Adipocyte (in vitro differentiated cells): ENCODE measurements at places on chromosomes 7 and 10.

DNA sequence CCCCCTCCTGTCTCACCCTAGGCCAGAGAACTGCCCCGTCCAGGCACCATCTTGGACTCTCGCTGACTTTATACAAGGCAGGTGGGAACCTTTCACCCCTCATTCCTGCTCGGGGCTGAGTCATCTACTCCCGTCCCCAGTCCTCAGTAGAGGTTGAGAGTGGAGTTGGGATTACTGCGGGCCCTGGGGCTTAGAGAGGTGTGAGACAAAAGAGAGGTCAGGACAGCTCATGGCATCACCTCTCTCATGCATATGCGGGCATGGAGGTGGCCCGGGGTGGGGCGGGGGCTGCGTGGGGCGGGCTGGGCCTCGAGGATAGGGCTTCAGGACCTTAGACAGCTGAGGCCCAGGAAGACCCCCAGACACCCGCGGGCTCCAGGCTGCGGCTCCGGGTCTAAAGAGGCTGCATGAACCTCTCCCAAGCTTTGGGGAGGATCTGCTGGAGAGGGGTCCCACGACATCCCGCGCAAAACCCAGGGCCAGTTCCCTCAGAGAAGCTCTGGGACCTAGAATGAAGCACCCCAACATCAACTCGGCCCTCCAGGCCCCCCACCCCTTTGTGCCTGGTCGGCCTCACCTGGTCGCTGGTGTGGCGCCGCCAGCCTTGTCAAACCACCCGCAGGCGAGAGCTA is 317 bp downstream of the PDZD7 start:
- DNase-seq: no peak

- no peak for DNase-seq
Measured at GRCh38 chr10:118523775-118524174, 71.7 kb downstream of the PRLHR start.

DNA sequence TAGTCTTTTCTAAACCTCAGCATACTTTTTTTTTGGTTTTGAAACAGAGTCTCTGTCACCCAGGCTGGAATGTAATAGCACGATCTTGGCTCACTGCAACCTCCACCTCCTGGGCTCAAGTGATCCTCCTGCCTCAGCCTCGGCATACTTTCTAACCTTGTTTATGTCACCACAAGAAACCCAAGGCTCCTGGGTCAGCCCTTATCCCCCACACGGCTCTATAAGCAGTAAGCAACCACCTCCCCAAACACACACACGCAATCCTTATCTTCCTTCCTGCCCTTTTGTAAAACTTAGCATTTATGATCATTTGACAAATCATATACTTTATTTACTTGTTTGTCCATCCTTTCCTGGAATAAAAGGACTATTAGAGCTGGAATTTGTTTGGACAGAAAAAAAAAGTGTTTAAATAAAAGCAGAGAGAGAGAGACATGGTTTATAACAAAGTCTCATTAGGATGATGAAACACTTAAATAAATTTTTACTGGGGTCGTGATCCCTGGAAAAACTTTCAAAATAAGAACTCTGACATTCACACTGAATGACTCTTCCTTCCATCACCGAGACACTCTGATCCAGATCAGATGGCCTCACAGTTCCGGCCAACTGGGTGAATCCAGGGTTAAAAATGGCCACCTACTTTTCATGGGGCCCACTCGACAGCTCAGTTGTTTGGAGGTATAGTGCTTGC is 72.7 kb upstream of the PIK3CG start:
- DNase-seq: no peak

GRCh38 chr10:131233611-131234258 is 77.8 kb downstream of the TCERG1L start:
- DNase-seq: no peak

- DNase-seq: no peak
Measured at GRCh38 chr7:54719974-54720373, 39.0 kb downstream of the SEC61G start.

DNA sequence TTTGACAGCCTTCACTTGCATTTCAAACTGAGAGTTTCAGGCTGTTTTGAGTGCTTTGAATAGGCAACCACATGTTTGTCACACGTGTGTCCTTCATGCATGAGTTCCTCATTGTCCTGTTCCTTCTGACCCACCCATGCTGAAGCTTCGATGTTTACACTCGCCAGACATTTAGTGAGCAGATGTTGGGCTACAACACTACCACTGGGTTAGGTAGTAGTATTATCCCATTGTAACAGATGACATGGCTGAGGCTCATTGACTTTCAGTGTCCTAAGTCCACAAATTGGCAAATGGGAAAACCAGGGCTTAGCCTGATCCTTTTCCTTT is 456.1 kb downstream of the PHTF2 start:
- no peak for DNase-seq

- DNase-seq: no peak
Measured at GRCh38 chr7:44978511-44979366, at the start of gene MYO1G. Gene MYO1G, minus strand, starts transcription at chr7:44979015. Its CDS starts 54 bp downstream, at chr7:44978961.

DNA sequence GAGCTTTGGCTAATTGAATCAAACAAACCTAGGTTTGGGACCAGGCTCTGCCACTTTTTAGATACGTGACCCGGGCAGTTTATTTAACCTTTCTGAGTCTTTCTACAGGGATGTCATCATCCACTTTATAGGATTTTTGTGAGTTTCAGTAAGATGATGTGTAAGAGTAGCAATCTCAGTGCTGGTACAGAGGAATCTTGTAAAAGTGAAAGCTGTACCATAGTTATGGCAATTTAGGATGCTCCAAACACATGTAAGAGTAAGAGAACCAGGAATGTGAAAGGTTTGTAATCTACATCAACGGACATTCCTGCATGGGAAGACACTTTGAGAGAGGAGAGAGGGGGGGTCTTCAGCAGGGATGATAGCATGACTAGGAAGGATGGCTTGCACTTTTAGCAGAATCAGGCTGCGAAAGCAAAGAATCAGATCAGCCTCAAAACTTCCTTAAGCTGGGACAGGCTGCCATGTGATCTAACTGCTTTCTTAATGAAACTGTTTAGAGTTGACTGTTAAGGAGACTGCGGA is 968 bp downstream of the NOLC1 start:
- DNase-seq: peak; percentile 43

DNA sequence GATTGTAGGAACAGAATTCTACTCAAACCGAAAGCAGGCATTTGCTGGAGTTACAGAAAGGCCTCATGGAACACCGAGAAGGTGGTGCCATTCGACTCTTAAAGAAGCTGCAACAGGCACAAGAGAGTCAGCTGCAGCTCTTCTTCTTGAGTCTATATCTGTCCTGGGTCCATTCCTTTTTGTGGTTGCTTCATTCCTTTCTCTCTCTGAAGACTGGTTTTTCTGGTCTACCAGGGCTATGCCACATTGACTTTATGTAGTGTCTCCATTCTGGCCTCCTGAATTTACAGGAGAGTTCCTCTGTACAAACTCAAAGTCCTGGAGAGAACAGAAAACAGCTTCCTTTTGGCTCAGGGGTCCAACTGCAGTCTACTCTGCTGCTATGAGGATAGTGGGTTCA is 132.8 kb downstream of the CFTR start:
- DNase-seq: no peak

DNA sequence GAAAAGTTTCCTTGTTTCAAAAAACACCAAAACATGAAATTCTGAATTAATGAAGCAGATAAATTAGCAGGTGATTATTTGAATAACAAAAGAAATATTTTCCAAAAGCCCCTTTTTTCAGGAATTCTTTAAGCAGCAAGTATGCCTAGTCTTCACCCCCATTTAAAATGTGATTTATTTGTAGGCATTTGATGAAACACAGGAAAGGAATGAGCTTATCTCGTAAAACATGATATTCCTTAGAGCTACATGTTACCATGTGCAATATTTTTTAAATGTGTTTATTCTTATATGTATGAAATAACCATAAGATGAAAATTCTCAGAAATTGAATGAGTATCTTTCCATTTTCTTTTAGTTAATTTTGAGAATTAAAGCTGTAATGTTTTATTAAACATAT is 106.1 kb downstream of the CHN2 start:
- peak; percentile 20 for DNase-seq

DNA sequence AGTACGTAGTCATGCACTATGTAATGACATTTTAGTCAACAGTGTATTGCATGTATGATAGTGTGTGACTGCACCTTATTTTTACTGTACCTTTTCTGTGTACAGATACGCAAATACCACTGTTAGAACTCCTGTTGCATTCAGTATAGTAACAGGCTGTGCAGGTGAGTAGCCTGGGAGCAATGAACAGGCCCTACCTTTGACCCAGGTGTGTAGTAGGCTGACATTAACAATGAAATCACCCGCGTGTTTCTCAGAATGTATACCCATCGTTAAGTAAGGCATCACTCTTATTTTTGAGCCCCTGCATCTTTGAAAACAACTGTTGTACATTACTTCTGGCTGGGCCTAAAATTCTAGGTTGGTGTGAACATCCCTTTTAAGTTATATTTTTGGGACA is 41.6 kb downstream of the DAGLB start:
- no peak for DNase-seq

- no peak for DNase-seq
Measured at GRCh38 chr10:85513436-85513835, 853.2 kb downstream of the GRID1 start.

DNA sequence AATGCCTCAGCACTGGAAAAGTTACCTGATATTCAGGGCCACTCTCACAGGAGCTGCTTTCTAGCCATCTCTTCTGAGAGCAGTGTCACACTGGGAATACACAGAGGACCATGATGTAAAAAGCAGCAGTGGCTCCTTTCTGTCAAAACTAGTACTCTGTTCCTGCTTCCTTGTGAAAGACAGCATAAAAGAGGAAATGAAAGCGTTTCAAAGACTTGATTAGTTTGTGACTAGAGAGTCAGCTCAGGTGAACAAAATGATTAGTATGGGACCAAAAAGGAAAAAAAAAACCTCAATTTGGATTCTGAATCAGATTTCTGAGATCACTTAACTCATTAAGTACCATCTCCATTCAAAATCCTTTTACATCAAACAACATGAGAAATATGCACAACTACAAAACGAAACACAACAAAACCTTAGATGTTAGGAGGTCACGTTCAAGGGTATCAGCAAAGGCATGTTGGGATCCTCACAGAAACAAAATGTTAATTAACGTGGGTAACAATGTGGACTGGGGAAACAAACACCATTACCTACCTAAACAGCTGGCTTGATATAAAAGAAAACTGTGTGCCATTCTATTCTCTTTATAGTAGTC is 103.7 kb downstream of the MACC1 start:
- DNase-seq: no peak

DNA sequence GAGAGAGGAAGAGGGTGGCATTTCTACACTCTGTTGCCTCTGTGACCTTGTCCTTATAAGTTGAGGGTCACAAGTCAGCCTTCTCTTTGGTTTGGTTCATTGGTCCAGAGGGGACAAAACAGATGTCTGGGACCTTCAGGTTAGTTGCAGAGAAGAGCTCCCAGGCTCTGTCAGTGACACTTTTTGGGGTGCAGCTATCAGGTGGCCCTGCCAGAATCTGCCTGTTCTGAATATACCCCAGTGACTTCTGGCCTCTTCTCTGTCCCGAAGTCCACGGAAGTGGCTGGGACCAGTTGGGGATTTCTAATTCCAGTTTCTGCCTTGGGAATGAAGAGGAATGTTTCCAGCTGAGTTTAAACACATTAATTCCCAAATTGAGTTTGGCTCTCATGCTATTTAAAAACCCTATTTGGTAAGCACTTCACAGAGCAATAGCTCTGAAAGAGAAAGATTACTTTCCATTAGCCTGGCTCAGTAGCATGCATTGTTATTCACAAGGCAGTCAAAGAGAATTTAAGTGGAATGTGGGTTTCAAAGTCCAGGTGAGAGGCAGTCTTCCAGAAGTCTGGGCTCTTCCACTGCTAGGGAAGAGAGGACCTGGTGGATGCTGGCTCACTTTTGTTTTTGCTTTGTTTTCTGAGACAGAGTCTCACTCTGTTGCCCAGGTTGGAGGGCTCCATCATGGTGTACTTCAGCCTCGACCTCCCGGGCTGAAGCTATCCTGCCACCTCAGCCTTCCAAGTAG is 237.8 kb upstream of the GALNT17 start:
- DNase-seq: no peak

- DNase-seq: peak; percentile 53
Measured at GRCh38 chr7:141617280-141617679, 66.1 kb downstream of the AGK start.

DNA sequence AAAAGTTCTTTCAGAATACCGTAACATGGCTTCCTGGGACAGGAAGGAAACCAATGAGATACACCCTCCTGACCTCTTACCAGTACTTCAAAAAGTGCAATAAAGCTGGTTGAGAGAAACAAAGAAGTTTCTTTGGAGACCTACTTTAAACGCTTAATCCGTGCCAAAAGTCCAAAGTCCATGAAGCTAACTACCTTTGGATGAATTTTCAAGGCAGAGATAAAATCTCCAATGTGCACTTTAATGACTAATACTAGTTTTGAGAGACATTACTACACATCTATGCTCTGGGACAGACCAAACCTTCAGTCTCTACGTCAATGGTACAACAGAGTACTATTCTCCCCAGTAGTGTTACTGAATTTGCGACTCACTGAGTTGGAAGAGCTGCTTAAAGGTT is 46.1 kb downstream of the UBE2H start:
- no peak for DNase-seq

GRCh38 chr7:28417321-28417940 is 5.1 kb downstream of the CREB5 start:
- peak; percentile 20 for DNase-seq

GRCh38 chr10:86366033-86366901 is at the start of gene GRID1:
Gene GRID1, minus strand, starts transcription at chr10:86366795.
- peak; percentile 69 for DNase-seq

DNA sequence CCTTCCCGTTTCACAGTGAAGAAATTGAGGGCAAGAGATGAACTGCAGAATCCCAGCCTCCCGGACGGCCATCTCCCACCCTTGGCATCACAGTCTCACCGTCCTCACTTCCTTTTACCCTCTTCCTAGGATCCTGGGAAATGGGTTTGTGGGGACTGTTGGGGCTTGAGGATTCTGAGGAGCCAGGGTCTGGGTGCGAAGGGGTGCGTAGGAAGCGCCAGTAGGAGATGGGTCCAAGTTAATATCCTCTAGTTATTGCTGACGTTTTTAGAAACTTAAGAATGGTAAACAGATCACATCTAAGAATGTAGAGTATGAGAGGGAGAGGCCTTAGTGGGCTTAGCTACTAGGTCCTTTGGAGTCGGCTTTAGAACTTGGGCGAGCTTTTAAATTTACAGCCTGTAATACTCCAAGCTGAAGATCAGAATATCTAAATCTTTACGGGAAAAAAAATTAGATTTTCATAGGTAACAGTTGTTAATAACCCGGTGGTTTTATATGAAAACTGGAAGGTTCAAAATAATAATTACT is 696 bp downstream of the MALSU1 start:
- peak; percentile 52 for DNase-seq

GRCh38 chr7:103113164-103113563 is 35.7 kb downstream of the NAPEPLD start:
- DNase-seq: peak; percentile 81

GRCh38 chr7:68458010-68458908 is 1140.0 kb upstream of the AUTS2 start:
- no peak for DNase-seq

GRCh38 chr7:22944022-22944421 is 69.9 kb downstream of the HYCC1 start:
- DNase-seq: peak; percentile 46
